Activated T-cell treated with anti-CD3 and anti-CD28 coated beads, Interleukin-2, amount 50 U/mL, for 4 hours (primary cell): ENCODE measurements at places on chromosomes 12 and 14.

DNA sequence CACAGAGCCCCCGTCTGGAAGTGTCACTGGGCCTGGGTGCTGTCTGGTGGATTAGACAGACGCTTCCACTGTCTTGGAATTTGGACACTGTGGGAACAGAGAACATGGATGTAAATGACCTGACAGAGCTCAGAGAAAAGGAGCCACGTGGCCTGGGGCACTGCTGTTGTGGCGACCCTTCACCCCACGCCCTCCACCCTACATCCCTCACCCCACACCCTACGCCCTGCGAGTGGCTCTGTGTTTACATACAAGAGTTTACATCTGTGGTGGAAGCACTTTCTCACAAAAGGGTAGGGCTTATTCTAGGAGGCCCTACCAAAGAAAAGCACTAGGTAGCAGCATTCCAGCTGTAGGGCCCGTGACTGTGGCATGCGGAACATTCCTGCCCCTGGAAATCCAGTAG lies 47.7 kb downstream of the B4GALNT3 start:
- DNase-seq, result no peak

DNA sequence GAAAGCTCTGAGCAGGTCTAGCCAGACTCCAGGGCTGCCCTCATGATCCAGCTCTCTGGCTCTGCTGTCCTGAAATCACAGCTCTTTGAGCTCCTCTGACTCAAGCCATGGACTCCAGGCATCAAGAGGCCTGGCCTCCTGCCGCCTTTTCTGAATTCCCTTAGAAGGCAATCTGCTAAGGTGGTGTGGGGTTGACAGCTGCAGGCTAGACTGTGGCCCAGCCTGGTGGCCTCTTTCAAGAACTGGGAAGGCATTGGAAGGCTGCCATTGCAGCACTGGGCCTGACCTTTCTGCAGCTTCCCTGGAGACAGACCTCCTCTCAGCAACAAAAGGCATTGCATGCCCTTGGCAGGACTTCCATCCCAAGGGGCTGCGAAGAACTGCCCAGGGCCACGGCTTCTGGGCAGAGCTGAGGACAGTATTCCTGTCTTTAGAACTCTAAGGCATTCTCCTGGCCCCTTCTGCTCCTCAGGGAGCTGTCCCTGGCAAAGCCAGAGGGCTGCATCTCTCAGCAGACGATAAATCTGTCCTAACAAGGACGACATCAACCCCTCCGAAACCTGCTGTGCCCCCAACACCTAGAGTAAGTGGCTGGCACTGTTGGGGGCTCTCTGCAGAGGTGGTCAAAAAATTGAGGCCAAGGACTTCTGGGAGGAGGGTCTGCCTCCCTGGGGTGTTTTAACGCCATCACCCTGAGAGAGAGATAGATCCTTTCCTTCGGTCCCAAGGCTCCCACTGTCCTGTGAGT lies 115.6 kb downstream of the RBM19 start:
- DNase-seq, result no peak

DNA sequence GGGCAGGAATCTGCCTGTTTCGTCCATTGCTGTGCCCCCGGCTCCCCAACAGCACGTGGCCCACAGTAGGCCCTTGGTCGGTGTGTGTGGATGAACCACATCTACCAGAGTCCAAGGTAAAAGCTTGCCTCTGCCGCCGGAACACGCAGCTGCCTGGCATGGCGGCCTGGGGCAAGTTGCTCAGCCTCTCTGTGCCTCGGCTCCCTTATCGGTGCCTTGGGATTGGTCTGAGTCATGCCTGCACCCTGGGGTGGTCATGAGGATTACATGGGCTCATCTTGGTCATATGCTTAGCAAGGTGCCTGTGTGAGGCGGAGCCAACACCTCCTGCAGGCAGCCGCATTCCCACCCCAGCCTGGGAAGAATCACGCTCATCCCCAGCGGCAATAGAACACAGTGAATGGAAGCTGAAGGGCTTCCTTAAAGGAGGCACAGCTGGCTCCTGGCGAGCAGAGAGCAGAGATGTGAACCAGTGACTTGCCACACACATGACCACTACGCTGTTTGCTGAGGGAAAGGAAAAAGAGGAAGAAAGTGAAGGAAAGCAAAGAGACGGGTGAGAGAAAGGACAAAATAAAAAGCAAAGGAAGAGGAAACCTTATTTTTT lies 5.5 kb upstream of the SCARB1 start:
- DNase-seq, result no peak

DNA sequence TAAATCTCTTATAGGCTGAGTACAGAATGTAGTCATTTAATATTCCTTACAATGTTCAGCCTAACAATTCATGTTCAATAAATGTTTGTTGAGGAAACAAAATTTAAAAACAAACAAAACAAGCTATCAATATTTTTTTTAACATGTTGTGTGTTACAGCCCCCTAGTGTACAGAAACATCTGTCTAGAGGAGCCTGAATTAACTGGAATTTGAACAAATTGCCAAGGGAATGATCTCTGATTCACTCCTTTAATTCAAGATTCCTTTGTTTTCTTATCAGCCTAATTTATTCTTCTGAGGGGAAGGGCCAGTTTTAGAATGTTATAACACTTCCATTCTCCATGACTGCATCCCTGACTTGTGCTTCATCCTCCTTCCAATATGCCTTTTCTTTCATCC lies 127.2 kb downstream of the CMAS start:
- DNase-seq, result no peak

DNA sequence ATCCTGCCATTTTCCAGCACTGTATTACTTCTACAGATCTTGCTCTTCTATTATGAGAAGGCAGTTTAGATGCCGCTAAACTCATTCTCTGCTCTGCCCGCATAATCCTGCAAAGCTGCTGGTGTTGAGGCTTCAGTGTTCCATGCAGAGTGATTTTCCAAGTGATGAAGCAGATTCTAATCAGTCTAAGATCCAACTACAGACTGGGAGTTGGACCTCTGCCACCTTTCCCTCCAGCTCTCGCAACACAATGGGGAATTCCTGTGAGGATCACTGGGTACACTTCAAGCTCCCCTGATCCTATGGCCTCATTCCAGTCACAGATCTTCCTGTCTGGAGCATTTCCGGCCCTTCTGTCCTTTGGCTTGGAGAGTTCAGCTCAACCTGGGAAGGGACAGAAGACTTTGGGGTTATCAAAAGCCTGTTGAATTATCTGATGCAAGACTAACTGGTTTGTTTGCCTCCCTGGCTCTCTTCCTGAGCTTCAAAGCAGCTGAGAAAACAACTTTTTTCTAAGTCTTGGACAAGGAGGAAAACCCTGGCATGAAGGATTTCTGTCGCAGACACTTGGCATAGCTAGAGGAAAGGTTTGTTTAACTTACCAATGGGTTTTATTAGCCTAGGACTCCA lies 333.9 kb downstream of the ZFP36L1 start:
- DNase-seq, result no peak

- DNase-seq, result no peak
Observed at GRCh38 chr12:851343-851742, 98.2 kb downstream of the RAD52 start.

DNA sequence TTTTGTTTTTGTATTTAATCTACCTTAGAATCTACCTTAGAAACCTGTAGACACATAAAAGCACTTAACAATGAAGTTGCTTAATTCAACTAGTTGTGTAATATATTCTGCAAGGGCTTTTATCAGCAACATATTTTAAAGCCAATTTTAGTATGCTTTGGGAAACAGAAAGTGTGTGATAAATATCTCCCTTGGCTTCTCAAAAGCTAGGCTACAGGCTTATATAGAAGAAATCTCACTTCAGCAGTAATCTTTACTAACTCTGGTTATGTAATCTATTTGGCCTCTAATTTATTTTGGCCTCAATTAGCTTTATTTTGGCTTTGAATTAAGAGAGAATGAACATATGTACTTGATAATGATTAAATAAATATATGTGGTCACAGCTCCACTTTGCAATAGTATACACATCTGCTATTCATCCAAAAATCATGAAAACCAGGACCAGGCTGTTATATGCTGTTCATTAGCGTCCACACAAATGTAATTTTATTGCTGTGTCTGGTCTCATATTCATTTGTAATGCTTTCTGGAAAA lies 37.2 kb downstream of the LRP6 start:
- no peak for DNase-seq

GRCh38 chr12:57837864-57838562 lies 8.5 kb downstream of the CTDSP2 start:
- DNase-seq, result no peak

GRCh38 chr12:5390174-5390799 lies 41.6 kb upstream of the NTF3 start:
- no peak for DNase-seq

GRCh38 chr14:72883961-72884360 lies 9.9 kb downstream of the DPF3 start:
- no peak for DNase-seq

DNA sequence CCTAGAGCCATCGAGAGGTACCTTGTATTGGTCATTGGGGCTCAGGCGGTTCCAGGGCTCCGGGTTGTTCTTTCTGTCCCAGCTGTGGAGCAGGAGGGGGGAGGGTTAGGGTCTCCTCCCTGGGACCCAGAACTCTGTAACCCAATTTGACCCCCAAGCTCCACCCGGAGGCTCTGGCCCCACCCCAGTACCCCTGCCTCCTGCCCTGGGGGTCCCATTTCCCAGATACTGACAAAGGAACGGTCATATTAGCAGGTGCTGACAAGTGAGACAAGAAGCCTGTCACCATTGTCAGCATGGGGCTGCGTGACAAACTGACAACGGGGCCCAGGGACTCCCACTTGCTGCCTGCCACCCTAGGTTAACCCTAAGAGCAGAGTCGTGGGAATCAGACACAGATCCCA lies 6.2 kb downstream of the SHMT2 start:
- no peak for DNase-seq

- DNase-seq, result peak; percentile 43
Observed at GRCh38 chr12:124919521-124920352, 5.3 kb upstream of the UBC start.

DNA sequence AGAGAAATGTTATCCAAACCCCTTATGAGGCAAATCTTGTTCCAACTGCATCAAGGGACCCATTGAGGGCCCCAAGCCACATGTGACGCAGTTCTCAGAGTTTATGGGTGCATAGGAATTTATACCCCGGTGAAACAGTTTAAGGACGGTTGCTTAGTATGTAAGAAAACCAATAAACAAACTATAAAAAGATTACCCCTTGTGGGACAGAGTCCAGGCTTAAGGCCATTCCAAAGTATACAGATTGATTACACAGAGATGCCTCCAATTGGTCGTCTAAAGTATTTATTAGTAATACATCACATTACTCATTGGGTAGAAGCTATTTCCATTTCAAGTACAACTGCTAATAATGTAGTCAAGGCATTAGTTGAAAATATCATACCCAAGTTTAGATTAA lies 885.0 kb upstream of the MDGA2 start:
- no peak for DNase-seq

GRCh38 chr12:18192119-18192518 lies 69.2 kb upstream of the PIK3C2G start:
- no peak for DNase-seq

- DNase-seq, result no peak
Observed at GRCh38 chr14:101547107-101547738, 14.1 kb upstream of the DIO3 start.

DNA sequence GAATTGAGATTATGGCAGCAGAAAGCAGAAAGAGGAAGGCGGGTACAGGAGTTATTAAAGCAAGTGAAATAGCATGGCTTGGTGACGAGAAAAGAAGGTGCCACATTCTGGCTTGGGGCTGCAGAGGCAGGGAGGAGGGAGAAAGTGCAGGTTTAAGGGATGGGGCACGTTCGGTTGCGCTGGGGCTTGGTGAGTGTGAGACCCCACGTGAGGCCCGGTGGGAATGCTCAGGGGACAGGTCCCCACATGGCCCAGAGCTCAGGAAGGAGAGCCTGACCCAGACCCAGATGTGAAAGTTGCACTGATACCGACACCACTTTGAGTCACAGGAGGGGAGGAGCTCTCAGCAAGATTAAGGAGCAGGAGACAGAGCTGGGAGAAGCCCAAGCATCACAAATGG lies 187.1 kb downstream of the PIWIL1 start:
- DNase-seq, result no peak

GRCh38 chr14:90168425-90169105 lies 87.8 kb upstream of the PSMC1 start:
- DNase-seq, result no peak

DNA sequence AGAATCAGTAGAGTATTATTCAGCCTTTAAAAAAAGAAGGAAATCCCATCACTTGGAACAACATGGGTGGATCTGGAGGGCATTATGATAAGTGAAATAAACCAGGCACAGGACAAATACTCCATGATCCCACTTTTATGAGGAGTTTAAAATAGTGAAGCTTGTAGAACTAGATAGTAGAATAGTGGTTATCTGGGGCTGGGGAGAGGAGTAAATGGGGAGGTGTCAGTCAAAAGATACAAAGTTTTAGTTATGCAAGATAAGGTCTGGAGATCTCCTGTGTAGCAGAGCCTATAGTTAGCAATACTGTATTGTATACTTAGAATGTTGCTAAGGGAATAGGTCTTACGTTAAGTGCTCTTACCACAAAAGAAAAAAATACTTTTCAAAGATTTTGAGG lies 64.9 kb downstream of the RIC8B start:
- DNase-seq, result no peak
